GM06990 (cell line): ENCODE measurements at places on chromosomes 2 and 18.

- no peak for DNase-seq
Measured at GRCh38 chr18:44799382-44799906, 118.8 kb downstream of the SETBP1 start.

DNA sequence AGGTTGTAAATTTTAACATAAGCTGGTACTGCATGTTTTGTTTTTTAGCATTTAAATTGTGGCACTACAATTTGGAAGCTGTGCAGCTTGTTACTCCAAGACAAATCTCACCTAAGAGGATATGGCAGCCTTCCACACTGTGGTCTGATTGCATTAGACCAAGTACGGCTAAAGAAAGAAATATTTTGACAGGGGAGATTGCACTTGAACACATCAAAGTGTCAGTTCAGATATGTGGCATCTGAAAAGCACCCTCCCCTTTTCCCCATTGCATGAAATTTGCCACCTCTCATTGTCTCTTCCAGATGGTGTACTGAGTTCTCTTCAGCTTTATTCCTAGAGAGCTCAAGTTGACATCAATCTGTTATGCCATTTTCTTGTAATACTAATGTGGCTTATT is 295.9 kb downstream of the ERBB4 start:
- no peak for DNase-seq

GRCh38 chr2:130824492-130825061 is 12.1 kb upstream of the ARHGEF4 start:
- DNase-seq, result no peak

DNA sequence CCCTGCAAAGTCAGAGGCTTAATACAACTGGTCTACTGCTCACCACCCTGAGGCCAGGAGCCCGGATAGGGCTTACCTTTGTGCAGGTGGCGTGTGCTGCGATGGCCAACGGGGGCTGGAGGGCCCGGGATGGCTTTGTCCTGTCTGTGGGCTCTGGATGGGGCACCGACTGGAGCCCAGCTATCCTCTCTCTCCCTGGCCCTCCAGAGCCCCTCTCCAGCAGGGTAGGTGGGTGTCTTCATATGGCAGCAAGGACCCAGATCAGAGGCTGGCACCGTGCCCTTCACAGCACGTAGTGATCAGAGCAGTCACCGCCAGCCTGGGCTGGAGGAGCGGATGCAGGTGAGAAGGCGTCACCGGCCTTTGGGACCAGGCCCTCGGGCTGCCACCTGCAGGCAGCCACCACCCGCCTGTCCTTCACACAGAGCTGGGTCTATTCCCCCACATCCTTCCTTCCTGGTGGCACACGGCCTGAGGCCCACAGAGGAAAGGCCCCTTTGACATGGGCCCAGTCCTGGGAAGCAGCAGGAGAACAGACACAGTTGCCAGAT is 232.1 kb downstream of the EIPR1 start:
- DNase-seq, result no peak
